Epithelial cell of alveolus of lung (primary cell): ENCODE measurements at places on chromosomes 16 and 17. TPM values are rescaled to one million over a fixed set of nuclear protein-coding genes. Genes with fewer than 3 reads are reported as not detected.

Gene ABCC3
- 5.2 and 13.9 TPM in 2 replicates for total RNA-seq

Gene CCDC154
- total RNA-seq, result 0.80 TPM in 1 of 2 replicates, not detected in the other

Gene MYCBPAP
- total RNA-seq, result 0.78 and 0.80 TPM in 2 replicates

Gene DLX4
- total RNA-seq, result not detected in 2 replicates

Gene MT1F
- total RNA-seq, result 1.3 and 5.2 TPM in 2 replicates

Gene PYY
- total RNA-seq, result 0.13 TPM in 1 of 2 replicates, not detected in the other

Gene CCL7
- 2.4 and 10.0 TPM in 2 replicates for total RNA-seq

Gene SRL
- total RNA-seq, result 1.0 TPM in 1 of 2 replicates, not detected in the other

Gene CHD9NB
- 0.08 and 1.2 TPM in 2 replicates for total RNA-seq

Gene KLHL10
- total RNA-seq, result not detected in 2 replicates

Gene RAB37
- total RNA-seq, result 0.26 and 7.7 TPM in 2 replicates

Gene QRICH2
- 0.24 and 0.65 TPM in 2 replicates for total RNA-seq

Gene ZSCAN10
- total RNA-seq, result not detected in 2 replicates

Gene CIITA
- total RNA-seq, result under 0.01 TPM in 1 of 2 replicates, not detected in the other

Gene TK1
- total RNA-seq, result 64.4 and 183 TPM in 2 replicates

Gene KCNJ2
- 1.7 and 3.7 TPM in 2 replicates for total RNA-seq

Gene MT1E
- total RNA-seq, result 254 and 593 TPM in 2 replicates

Gene GALR2
- total RNA-seq, result 0.16 TPM in 1 of 2 replicates, not detected in the other

Gene YWHAE
- 641 and 835 TPM in 2 replicates for total RNA-seq

Gene CCL2
- total RNA-seq, result 8.6 and 324 TPM in 2 replicates

Gene ITGAD
- not detected in 2 replicates for total RNA-seq

Gene AIPL1
- total RNA-seq, result not detected in 2 replicates

Gene WNK4
- 0.32 and 0.39 TPM in 2 replicates for total RNA-seq

Gene DOC2B
- not detected in 2 replicates for total RNA-seq

Gene PIRT
- not detected in 2 replicates for total RNA-seq

Gene ESRP2
- 0.52 TPM in 1 of 2 replicates, not detected in the other for total RNA-seq

Gene CYLD
- total RNA-seq, result 10.5 and 13.7 TPM in 2 replicates
